ENCODE measurements at places on chromosomes 16 and 17. TPM values are rescaled to one million over a fixed set of nuclear protein-coding genes. Genes with fewer than 3 reads are reported as not detected.

The SLC22A31 gene
- 0.59 TPM for polyA plus RNA-seq

The SMIM5 gene
- polyA plus RNA-seq, result 1.5 TPM

The STAC2 gene
- polyA plus RNA-seq, result 0.22 TPM

The CDR2L gene
- 1.9 TPM for polyA plus RNA-seq

The RDM1 gene
- not detected for polyA plus RNA-seq

The HOXB6 gene
- 14.7 TPM for polyA plus RNA-seq

The CCDC40 gene
- polyA plus RNA-seq, result 1.4 TPM

The C1QL1 gene
- 1.7 TPM for polyA plus RNA-seq

The HSD17B2 gene
- polyA plus RNA-seq, result 1.2 TPM

The ABCA3 gene
- polyA plus RNA-seq, result 8.0 TPM

The PABPN1L gene
- not detected for polyA plus RNA-seq

The TBC1D28 gene
- not detected for polyA plus RNA-seq

The HCRT gene
- polyA plus RNA-seq, result not detected

The C1QTNF8 gene
- polyA plus RNA-seq, result not detected

The ADGRG3 gene
- polyA plus RNA-seq, result 8.4 TPM

The CLEC18A gene
- 0.67 TPM for polyA plus RNA-seq

The SEZ6L2 gene
- polyA plus RNA-seq, result 11.5 TPM

The OXLD1 gene
- 33.5 TPM for polyA plus RNA-seq

The CES5A gene
- polyA plus RNA-seq, result not detected

The HELZ gene
- 8.4 TPM for polyA plus RNA-seq

The BHLHA9 gene
- not detected for polyA plus RNA-seq

The MXRA7 gene
- 176 TPM for polyA plus RNA-seq

The B3GNT9 gene
- 2.5 TPM for polyA plus RNA-seq

The GAS7 gene
- polyA plus RNA-seq, result 2.5 TPM

The NOG gene
- 0.37 TPM for polyA plus RNA-seq

The ZFP3 gene
- 2.1 TPM for polyA plus RNA-seq

The CHRNE gene
- 1.2 TPM for polyA plus RNA-seq

The BIRC5 gene
- 1.2 TPM for polyA plus RNA-seq

The PIK3R5 gene
- polyA plus RNA-seq, result 6.9 TPM

The SCNN1G gene
- 1.4 TPM for polyA plus RNA-seq

The PGAP6 gene
- 33.2 TPM for polyA plus RNA-seq

The CDH11 gene
- 0.91 TPM for polyA plus RNA-seq

The NPIPA3 gene
- polyA plus RNA-seq, result 0.32 TPM

The PRM1 gene
- polyA plus RNA-seq, result not detected

The CNTNAP4 gene
- not detected for polyA plus RNA-seq

The SDR42E1 gene
- 0.30 TPM for polyA plus RNA-seq

The CDT1 gene
- 0.60 TPM for polyA plus RNA-seq

The KRTAP2-3 gene
- not detected for polyA plus RNA-seq

The OR1F1 gene
- polyA plus RNA-seq, result not detected

The TNRC6C gene
- 7.9 TPM for polyA plus RNA-seq

The SLC12A3 gene
- not detected for polyA plus RNA-seq

The RHBDL1 gene
- 0.59 TPM for polyA plus RNA-seq

The SRP68 gene
- polyA plus RNA-seq, result 68.6 TPM

The WNT9B gene
- polyA plus RNA-seq, result not detected
